ENCODE measurements at places on chromosomes 5 and 9.

GRCh38 chr5:6711409-6712141, 1.7 kb upstream of the TENT4A start:
- DNase-seq: no peak

DNA sequence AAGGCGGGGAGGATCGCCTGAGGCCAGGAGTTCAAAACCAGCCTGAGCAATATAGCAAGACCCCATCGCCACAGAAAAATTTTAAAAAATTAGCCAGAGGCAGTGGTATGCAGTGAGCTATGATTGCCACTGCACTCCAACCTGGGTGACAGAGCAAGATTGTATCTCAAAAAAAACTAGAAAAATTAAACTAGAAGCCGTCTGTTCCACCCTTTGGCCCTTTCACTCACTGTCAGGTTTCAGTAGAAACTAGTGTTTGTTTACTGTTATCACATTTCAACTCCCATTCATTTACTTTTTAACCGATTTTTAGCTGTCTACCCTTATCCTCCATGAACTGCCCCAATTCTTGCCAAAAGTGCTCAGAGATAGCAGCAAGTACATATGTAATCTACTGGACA, 8.3 kb downstream of the UGCG start:
- DNase-seq: no peak

GRCh38 chr9:30591461-30591860, 1793.0 kb upstream of the ACO1 start:
- no peak for DNase-seq

GRCh38 chr5:125149527-125149926, 403.1 kb upstream of the ZNF608 start:
- DNase-seq: no peak

- no peak for DNase-seq
Observed at GRCh38 chr9:125989524-125990180, 242.5 kb downstream of the PBX3 start.
